ENCODE measurements at places on chromosomes 2 and 18.

DNA sequence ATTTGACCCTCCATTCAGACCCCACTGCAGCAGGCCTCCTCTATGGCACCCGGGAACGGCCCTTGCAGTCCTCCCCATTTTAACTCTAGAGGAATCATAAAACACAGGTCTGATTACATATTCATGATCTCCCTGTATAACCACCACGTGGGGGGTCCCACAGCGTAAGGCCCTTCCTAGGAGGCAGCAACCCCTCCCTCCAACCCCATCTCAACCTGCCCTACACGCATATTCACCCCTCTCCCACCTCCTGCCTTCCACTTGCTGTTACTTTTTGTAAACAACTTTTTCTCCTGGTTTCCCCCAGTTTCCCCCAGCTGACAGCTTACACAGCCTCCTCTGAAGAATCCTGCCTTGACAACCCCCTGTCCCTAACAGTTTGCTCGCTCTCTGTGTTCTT, 85.1 kb upstream of the FOXI3 start:
- DNase-seq, result no peak

GRCh38 chr18:22681908-22682307, 251.2 kb upstream of the RBBP8 start:
- no peak for DNase-seq

- DNase-seq, result no peak
These were observed 427.5 kb downstream of the LRATD1 start for GRCh38 chr2:15059870-15060512.

GRCh38 chr2:46471-47345, at the start of gene FAM110C:
Gene FAM110C, minus strand, starts transcription at chr2:46505. Its CDS starts 120 bp downstream, at chr2:46385.
- DNase-seq, result peak; percentile 50

DNA sequence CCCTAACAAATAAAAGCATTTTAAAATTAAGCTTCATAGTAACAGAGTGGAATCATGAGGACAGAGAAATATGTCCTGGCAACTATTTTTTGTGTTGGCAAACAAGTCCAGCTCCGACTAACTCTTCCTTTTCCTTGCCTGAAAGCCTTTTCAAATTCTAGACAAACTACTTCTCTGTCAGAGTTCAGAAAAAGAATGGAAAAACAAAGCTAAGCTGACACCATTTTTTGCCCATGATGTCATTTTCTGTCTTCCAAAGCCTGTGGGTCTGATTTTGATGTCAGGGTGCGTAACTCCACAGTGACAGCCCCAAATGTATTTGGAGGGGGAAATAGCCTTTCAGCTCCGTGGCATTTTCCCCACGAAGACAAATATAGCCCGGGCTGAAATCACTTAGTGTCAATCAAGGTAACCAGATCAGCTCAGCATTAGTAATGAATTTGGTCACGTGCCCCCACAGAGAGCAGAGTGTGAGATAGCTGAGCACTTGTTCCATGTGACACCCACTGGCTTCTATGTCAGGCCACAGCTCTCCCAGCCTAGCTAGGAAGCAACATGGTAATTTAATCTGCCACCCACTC, 233.0 kb upstream of the SIX2 start:
- no peak for DNase-seq

GRCh38 chr2:173613386-173613785, 258.7 kb downstream of the CDCA7 start:
- no peak for DNase-seq

DNA sequence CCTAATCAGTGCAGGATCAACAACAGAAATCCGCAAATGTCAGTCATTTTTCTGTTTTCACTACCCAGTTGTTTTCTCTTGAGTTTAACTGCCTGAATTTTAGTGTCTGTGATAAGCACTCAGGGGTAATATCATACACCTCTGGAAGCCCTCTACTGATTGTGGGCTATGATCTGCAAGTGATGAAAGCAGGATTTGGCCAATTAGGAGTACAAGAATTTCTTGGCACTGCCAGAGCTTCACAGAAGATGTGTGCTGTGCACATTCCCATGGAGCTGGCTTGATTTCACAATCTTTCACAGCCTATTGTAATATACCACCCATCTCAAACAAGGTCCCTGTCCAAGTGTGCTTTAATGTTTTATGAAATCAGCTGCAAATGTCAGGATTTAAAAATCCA, 27.3 kb upstream of the TDRD15 start:
- no peak for DNase-seq

DNA sequence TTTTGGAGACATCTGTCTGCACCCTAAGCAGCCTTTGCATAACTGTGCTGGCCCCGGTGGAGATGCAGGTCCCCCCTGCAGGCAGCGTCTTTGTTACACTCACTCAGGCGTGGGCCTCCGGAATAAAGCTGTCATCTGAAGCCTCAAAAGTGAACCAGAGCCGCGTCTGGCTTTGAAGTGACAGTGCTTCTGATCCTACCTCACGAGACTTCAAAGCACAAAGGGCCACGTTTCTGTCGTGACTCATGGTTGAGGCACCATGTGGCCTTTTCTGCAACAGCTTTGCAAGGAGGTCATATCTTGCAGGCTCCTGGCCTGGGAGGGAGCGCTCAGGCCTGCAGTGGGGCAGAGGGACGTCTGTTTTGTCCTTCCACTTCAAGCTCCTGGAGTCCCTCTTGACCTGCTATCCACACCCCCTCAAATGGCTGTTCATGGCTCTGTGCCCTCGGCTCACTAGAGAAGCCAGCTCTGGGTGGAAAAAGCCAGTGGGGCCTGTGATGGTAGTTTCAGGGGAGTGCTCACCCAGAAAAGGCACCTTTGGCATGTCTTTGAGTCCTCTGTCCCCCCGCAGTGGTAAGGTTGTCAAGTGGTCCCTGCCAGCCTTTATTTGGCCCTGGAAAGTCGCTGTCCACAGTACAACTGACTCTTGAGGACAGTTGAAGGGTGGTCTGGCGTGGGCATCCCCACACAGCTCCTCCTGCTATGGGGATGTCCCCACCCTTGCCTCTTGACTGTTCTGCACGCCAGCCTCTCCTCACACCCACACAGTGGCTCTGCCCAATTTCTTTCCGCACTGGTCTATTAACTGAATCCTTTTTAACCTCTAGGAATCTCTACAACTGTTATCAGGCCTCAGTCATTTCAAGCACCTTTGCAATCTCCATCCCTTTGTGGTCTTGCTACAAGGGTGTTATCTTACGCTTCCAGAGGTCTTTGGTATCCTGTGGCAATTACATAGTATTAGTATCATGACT, 19.3 kb downstream of the GPR55 start:
- DNase-seq, result no peak

DNA sequence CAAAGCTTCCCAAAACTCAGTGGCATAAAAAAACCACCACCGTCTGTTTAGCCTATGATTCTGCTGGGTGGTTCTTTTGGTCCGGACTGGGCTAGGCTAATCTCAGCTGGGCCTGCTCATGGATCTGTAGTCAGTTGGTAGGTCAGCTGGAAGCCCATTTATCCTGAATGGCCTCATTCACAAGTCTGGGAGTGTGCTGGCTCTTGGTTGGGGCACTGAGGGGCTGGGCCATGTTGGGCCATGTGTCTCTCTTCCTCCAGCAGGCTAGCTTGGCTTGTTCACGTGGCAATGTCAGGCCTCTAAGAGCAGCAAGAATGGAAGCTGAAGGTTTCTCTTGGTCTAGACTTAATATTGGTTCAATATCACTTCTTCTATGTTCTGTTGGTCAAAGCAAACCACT, 95.7 kb upstream of the HS6ST1 start:
- no peak for DNase-seq

DNA sequence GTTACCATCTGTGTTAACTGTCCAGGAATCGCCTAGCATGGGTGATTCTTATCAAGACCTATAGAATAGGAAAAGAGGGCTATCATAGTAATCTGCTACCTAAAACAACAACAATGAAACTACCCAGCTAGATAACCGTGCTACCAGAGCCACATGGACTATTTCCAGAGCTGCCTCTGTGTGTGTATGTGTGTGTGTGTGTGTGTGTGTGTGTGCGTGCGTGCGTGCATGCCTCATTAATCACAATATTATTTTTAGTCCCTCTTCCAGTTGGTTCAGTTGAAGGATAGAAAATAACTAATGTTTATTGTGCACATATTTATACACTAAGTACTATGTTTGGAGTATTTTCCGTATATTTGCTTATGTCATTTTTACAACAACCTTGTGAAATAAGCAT, 201.1 kb downstream of the SP3 start:
- no peak for DNase-seq

DNA sequence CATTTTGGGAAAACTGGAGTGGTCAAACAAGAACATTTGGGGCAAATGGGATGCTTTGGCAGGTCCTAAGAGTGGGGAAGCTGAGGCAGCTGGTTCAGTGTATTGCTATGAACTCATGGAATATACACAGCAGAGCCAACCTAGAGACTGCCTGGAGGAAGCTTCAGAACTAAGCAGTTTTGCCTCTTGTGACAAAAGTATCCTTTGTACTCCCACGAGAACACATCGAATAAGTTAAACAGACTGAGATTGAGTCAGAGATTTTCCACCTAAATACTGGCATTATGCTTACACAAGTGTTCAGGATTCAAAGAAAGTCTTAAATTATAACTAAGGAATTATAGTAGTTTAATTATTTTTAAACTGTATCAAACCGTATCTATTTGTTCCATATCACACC, 5.2 kb upstream of the ARMC9 start:
- no peak for DNase-seq

DNA sequence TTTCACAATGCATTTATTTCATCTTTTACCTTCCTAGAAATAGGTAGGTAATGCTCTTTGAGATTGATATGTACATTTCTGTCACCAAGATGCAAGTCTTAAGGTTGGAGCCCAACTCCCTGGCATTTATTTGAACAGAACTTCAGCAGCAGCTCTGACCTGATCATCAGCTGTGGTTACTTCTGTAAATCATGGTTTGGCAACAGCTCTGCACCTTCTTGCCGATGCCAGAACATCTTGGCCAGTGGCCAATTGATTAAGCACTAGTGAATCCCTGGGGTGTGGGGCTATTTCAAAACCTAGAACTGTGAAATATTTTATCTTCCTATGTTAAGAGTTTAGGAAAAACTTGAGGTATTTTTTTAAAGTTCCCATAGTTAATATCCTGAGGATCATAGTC, 124.8 kb upstream of the NYAP2 start:
- no peak for DNase-seq
